IPS-NIHi11 (cell line): ENCODE measurements at places on chromosomes 3 and 15.

DNA sequence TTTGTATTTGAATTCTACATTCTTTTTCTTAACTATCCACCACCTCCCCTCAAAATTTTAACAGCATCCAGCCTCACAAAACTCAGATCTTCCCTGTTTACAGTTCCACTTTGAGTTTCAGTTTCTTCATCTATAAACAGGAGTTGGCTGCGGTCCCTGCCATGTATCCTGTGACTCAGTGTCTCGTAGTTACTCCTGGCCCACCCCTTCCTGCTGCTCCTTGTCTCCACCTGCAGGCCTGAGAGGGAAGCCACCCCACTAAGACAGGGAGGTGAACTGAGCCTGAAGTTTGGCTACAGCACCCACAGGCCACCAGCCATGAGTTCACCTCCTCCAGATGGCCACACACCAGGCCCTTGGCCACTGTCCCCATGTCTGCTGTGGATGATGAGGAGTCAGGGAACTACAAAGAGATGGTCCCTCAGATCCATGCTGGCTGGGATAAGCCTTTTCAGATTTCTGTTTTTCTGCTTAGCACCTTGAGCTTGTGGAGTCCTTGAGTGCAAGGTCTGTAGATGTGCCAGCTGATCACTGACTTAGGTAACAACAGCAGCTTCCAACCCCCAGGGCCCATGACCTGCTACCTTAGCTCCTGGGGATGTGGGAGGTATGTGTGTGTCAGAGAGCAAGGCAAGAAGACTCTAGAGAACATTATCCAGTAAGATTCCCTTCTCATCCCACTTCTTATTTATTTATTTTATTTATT, 37.5 kb downstream of the CD86 start:
- peak; percentile 24 for DNase-seq

DNA sequence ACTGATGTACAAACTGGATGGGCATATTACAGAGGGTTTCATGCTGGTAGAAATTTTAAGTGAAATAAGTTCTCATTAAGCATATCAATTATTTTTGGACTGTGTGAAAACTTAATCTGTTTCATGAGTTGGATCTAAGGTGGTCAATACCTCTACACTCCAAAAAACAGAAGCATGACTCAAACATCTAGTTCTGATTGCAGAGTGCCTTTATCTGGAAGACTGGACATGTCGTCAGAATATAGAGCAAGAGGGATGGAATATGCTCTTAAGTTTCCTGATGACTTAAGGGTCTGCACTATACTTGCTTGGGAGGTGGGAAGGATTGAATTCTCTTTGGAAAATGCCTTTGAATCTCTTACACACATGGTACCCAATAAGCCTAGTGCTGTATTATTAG, 138.3 kb downstream of the LPP start:
- no peak for DNase-seq

DNA sequence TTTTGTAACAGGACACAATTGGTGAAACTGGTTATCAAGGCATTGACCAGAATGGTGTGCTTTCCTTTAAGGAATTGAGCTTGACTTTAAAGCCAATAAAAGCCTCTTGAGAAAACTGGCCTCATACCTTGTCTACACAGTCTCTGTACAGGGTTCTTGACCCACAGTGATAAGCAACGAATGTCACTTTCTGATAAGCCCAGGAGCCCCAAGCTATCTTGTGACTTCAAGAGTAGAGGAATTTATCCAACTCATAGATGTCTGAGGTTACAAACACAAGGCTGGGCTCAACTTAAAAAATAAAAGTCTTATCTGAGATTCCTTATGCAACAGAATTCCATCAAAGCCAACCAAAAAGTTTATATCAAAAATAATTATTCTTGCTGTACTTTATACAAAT, 212.1 kb downstream of the GBE1 start:
- DNase-seq: no peak

- DNase-seq: no peak
These were observed 53.5 kb downstream of the TLNRD1 start for GRCh38 chr15:81054236-81054635.

- no peak for DNase-seq
These were observed 921.0 kb upstream of the ROBO1 start for GRCh38 chr3:80688814-80689213.

GRCh38 chr15:63372018-63372705, 9.5 kb downstream of the CA12 start:
- no peak for DNase-seq

- DNase-seq: no peak
These were observed 38.8 kb downstream of the DNAJC13 start for GRCh38 chr3:132456136-132456535.

GRCh38 chr15:64247535-64247905, 84.7 kb upstream of the PPIB start:
- no peak for DNase-seq

- no peak for DNase-seq
These were observed 40.4 kb upstream of the CHMP2B start for GRCh38 chr3:87186608-87187159.

GRCh38 chr15:71149646-71150557, 34.6 kb downstream of the THSD4 start:
- DNase-seq: no peak

- no peak for DNase-seq
These were observed 233.4 kb upstream of the TBL1XR1 start for GRCh38 chr3:177430653-177431052.

GRCh38 chr3:146072061-146072460, 88.9 kb downstream of the PLOD2 start:
- DNase-seq: no peak

DNA sequence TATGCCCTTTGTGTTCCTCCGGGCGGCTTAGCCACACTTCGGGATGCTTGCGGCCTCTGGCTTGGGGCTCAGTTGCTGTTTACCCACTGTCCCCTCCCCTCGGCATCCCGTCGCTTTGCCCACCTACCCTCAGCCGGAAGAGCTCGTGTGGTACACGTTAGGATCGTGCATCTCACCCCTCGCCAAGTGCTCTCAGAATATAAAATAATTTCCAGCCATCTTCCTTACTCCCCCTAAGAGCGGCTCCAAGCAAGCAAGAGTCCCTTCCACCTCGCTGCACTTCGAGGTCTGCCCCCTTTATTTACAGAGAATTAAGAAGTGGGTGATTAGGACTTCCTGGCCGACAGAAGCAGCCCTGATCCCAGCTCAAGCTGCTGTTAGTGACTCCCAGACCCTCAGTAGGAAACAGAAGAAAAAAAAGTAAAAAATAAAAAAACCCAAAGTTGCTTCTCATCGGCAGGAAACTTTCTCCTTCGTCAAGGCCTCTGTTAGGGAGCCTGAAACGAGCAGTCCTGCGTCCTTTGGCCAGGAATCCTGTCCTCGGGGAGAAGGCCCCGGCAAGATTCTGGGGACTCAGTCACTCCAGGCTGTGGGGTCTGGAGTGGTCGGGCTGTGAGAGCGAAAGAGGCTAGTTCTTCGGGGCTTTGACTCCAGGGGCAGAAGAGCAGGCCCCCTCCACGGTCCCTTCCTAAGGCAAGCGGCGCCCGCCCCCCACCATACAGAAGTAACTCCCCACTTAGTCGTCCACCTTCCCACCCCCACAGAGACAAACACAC, 3.0 kb downstream of the MEIS2 start:
- DNase-seq: no peak

DNA sequence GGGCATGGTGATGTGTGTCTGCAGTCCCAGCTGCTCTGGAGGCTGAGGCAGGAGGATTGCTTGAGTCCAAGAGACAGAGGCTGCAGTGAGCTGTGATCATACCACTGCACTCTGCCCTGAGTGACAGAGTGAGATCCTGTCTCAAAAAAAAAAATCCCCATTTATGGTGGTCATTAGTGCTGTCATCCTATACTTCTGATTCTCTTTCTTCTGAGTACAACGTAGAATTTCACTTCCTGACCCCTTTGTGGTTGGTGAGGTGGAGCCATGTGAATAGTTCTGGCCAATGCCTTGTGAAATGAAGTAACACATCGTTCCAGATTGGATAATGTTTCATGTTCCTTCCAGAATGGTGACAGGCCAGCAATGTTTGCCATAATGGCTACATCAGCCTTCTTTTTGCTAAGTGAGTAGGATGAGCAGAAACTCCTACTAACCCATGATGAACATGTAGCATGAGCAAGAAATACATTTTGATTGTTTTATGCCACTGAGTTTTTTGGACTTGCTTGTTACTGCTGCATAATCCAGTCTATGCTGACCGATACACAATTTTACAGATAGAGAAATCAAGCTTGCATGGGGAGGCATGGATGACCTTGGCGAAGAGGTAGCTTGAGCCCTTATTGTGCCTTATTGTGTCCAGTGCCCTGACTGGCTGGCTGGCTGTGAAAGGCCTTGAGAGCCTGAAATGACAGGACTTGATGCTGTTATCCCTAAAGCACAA, 30.9 kb upstream of the TLE3 start:
- DNase-seq: no peak

DNA sequence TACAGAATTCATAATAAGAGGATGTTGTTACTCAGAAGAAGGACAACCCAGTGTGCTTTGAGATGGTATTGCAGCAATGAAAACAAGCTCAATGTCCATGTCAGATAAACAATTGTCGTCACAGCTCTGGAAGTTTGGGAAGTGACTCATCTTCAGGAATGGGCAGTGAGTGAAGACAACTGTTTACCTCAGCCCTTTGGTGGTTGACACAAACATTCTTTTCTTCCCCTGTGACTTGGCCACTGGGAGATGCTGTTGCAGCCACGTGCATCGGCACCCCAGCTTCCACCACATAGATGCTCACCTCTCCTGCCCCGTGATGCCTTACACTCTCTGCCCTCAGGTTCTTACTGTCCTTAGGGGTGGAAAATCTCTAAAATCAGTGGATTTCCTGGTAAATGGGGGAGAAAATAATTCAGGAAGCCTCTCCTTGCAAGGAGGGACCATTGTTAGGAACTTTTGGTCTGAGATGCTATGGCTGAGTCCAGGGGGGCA, 114.1 kb upstream of the GALNT15 start:
- peak; percentile 30 for DNase-seq

DNA sequence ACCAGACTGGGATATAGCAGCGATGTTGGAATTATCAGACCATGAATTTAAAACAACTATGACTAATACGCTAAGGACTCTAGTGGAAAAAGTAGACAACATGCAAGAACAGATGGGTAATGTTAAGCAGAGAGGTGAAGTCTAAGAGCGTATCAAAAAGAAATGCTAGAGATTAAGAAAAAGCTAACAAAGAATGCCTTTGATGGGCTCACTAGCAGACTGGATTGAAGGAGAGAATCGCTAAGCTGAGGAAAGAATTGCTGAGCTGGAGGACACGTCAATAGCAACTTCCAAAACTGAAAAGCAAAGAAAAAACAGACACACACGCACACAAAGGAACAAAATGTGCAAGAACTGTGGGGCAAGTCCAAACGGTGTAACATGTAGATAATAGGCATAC, 20.0 kb upstream of the CMTM6 start:
- DNase-seq: no peak

- DNase-seq: no peak
These were observed 556 bp downstream of the CHP1 start for GRCh38 chr15:41231422-41232226.

GRCh38 chr3:49805897-49806701, 3.0 kb downstream of the INKA1 start:
- DNase-seq: peak; percentile 49

DNA sequence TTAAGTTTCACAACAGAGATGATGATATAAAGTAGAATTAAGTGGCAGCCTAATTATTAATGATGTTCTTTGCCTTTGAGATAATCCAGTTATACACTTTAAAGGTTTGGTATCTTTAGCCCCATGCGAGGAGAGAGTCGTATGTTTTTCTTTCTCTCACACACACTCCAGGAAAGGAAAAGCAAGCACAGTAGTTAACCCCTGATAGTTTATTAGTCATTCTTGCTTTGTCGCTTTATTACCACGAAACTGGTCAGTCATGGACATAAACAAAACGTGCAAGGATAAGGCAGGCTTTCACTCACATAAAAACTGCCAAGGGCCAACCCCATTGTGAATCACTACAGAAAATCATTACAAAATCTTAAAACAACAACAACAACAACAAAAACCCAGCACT, 866.9 kb downstream of the FHIT start:
- no peak for DNase-seq

DNA sequence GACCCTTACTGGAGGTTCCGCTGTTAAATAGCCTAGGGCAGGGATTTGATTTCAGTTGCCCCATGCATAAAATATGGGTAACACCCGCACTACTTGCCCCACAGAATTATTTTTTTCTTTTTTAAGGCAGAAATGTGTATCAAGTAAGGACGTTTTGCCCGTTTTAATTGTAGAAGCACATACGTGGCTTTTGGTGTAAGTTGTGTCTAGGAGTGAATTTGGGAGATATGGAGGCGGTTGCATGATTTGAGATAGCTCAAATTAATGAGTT, 636 bp upstream of the LRRC58 start:
- DNase-seq: no peak

- no peak for DNase-seq
These were observed 44.5 kb downstream of the ANAPC13 start for GRCh38 chr3:134441321-134441720.

DNA sequence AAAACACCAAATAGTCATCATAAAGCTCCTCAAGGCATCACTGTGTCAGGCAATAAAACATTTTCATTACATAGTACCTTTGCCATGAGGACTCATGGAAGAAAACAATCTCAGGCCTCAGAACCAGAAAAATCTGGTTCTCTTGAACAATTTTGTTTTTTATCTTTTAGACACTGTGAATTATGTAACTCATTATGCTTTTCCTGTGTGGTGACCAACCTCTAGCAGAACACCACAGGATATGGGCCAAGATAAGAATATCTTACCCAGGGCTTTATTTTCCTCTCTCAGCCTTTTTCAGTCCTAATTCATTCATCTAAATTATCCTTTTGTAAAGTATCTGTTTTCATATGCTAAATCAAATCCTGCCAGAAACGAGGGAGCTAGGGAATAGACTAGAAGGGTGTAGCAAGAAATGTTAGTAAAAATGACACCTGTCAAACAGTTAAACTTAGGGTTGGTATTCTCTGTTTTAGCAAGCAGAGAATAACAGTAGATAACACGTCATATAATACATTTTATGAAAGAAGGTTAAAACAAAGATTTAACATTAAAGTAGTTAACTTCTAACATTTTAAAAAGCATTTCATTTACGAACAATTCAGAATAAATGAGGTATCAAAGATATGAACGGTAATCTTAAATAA, 111.1 kb downstream of the FBXL22 start:
- DNase-seq: no peak

DNA sequence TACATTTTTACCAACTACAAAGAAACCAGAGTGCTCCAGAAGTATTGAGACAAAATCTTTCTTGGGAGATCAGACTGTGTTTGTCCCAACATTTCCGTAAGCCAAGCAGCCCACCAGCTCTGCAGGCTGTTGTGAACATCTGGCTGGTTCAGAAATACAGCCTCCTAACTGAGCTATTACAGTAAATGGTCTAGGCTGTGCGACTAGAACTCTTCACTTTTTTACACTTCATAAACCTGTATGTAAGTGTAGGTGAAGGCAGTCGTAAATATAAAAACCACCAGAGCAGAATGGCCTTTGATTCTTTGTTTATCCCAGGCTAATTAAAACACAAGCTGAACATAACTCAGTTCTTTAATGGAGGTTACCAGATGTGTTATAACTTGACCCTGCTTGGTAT, 235.3 kb downstream of the ARRDC4 start:
- no peak for DNase-seq
